ENCODE measurements at places on chromosomes 11 and 22.

GRCh38 chr11:63614136-63614671 lies at the start of gene PLAAT3:
PLAAT3 (minus strand) TSS chr11:63614433; CDS start chr11:63614014, 419 bp downstream.
- DNase-seq = no peak

GRCh38 chr11:120857508-120857907 lies 166.4 kb upstream of the TBCEL start:
- DNase-seq = no peak

DNA sequence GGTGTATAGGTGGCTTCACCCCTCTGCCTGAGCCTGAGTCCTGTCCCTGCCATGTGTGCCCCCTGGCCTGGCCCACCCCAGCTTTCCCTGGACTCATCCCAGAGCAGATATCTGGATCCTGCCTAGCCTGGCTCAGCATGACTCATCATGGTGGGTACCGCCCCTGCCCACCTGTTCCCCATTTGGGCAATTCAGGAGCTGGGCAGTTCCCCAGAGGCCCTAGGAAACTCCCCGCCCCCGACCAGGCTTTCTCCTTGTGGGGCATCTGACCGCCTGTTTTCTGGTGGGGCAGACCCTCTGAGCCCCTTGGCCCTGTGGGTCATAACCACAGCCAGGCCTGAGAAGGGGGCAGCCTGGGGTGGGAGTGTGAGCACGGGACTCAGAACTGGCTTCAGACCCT lies 4.4 kb downstream of the TSPO start:
- no peak for DNase-seq

DNA sequence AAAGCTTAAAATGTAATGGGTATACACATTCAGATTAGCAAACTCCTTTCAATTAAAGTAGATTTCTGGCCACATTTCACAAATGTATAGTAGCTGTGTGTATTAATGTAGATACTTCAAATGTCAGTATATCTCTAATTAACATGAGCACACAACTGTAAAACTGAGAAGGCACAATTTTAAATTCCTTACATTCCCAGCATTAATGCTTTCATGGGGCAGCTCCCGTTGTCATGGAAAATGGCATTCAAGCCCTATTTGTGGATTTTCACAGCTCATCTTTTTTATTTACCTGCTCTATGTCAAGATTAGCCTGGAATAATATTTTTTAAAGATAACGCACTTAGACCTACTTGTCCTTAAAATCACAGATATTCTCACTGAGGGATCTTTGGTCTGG lies 113.6 kb upstream of the SOX6 start:
- DNase-seq = no peak

DNA sequence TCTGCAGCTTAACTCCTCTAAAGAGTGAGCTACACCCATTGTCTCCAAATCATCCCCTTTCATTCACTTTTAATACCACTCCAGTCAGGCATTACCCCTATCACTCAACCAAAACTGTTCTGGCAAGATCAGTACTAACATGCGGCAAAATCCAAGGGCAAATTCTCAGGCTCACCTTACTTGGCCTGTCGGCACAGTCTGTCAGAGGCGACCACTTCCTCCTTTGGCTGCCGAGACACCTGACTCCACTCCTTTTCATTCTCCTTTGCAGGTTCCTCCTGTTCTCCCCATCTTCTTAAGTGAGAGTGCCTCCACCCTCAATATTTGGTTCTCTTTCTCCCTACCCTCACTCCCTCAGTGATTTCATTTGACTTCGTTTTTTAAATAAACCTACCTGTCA lies 4.2 kb downstream of the C11orf91 start:
- DNase-seq = no peak

- DNase-seq = no peak
These were observed 63.2 kb upstream of the ARFGAP3 start for GRCh38 chr22:42920101-42920820.

GRCh38 chr11:44564670-44565210 lies 723 bp upstream of the CD82 start:
- no peak for DNase-seq

GRCh38 chr11:57646799-57647303 lies 2.9 kb downstream of the YPEL4 start:
- no peak for DNase-seq
